Stimulated activated CD4-positive, alpha-beta T cell treated with anti-CD3 and anti-CD28 coated beads, Interleukin-4, amount 100 ng/mL, for 24 hours (primary cell): ENCODE measurements at places on chromosomes 6 and 20.

DNA sequence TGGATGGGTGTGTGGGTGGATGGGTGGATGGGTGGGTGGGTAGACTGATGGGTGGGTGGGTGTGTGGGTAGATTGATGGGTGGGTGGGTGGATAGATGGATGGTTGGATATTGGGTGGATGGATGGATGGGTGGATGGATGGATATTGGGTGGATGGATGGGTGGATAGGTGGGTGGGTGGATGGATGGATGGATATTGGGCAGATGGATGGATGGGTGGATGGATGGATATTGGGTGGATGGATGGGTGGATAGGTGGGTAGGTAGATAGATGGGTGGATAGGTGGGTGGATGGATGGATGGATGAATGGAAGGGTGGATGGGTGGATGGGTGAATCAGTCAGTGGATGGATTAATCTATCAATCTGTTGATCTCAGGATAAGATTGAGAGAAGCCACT is 177.2 kb downstream of the ZMYND8 start:
- no peak for DNase-seq

DNA sequence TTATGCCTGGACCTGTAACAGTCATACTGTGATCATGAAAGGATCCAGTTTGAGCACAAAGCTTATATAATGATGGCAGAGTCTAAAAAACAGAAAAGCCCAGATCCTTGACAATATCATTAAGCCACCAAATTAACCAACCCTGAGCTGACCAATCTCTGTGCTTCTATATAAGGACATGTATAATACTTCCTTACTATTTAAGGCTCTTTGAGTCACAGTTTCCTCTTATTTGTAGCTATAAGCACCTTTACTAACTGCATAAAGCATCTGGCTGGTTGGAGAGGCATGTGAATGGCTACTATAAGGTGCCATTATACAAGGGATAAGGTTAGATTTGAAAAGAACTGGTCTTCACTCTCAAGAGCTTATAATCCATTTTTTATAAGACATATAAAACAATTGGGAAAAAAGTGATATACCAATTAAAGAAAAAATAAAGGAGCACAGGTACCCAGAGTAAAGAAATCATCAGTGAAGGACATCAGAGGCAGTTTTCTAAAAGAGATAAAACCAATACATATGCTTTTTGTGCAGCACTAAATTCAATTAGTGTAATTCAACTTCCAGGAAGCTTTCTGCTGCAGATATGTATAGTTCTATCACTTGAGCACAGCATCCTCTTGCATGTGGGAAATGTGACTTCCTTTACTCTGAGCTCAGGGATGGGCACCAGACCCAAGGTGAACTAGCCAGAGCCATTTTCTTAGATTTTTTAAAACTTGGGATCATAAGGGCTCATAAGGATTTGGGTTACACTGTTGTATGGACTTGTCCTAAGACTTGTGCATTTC is 121.0 kb downstream of the BTBD9 start:
- no peak for DNase-seq

- no peak for DNase-seq
Measured at GRCh38 chr6:75377386-75377785, 92.8 kb upstream of the TMEM30A start.

DNA sequence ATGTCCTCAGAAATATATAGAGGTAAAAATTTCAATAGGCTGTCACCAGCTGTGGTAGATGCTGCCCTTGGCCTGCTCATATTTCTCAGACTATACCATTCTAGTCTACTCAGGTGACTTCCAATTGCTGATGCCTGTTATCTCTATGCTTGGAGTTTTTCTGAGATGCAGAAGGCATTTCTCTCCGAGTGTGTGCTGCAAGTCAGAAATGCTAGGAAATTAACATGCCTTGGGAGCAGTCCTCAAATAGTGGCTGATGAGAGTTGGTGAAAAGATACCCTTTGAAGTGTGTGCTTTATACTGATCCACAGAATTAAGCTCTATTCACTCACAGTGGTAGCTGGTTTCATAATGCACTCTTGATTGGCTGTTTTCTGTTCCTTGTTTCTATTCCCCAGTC is 43.2 kb upstream of the PKIB start:
- no peak for DNase-seq

DNA sequence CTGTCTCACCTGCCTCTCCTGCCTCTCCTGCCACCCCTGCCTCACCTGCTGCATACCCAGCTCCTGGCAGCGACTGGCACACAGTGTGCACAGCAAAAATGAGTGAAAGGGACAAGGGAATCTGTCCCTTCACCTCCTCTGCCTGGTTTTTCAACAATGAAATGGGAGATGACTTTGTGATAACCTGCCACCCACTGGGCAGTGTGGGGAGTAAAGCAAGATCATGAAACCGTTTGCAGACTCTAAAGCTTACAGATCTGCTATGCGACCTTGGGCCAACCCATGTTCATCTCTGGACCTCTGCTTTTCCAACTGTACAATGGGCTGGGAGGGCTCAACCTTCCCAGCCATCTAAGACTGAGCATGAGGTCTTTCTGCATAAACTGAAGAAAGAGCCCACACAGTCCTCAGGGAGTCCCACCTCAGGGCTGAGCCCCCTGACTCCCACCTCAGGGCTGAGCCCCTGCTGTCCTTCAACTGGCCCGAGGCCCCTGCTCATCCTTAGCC is 81.1 kb downstream of the RIPOR3 start:
- DNase-seq, result no peak

DNA sequence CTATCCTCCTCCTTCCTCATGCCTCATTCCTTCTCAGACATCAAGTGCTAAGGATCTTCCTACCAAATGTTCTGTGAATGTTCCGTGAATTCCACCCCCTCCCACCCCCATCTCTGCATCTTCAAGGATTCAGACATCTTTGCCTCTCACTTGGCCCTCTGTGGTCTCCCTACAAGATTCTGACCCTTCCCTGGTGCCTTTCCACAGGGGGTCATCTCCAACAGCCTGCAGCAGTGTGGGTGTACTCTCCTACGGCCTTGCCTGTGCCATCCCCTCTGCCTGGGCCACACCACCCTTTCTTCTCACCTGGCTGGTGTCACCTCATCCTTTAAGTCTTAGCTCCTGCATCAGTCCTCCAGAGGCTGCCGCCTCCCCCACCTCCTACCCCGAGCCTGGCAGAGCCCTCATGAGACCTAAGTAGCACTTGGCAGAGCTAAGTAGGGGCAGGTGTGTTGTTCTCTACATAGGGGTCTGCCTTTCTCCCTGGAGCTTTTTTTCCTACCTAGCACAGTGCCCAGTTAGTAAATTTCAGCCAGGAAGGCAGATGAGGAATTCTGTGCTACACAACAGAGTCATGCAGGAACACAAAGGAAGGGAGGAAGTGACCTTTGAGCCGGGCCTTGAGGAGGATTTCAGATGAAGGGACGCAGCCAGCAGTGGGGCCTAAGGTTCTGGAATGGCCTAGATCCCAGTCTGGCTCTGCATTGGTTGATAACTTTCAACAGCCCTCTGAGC is 43.1 kb downstream of the TM9SF4 start:
- DNase-seq, result no peak

DNA sequence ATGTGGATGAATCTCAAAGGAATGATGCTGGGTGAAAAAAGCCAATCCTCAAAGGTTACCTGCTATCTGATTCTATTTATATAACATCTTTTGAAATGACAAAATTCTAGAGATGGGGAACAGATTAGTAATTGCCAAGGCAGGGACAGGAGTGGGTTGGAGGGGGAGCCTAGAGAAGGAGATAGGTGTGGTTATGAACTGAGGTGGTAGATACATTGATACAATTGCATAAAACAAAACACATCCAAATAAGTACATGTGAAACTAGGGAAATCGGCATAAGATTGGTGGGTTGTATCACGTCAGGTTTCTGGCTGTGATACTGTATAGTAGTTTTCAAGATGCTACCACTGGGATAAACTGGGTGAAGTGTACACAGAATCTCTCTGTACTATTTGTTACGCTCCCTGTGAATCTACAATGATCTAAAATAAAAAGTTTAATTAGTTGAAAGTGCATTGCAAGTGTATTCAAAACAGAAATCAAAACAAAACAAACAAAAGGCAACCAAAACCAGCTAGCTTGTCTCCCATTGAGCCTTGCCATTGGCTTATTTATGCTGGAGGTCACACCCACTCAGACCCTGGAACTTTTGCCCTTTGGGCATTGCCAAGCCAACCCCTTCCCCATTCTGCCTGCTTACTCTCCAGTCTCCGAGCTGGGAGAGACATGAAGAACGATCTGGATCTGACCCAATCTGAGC is 27.8 kb downstream of the PPP1R16B start:
- peak; percentile 47 for DNase-seq
